ENCODE measurements at places on chromosomes 4 and X.

- no peaks in the 10 kb centered on the region for H3K4me1 ChIP-seq
- DNase-seq: no peak
- H3K27me3 ChIP-seq: no peaks in the 10 kb centered on the region
- peaks cover 38% of the 10 kb centered on the region for H3K36me3 ChIP-seq
- H3K27ac ChIP-seq: no peak overlapping the region
- no peak overlapping the region for H3K4me3 ChIP-seq
Measured at GRCh38 chrX:10133980-10134676, 22.6 kb upstream of the CLCN4 start.

- H3K27me3 ChIP-seq: no peaks in the 10 kb centered on the region
- H3K4me3 ChIP-seq: no peak overlapping the region
- no peaks in the 10 kb centered on the region for H3K36me3 ChIP-seq
- no peak for DNase-seq
Measured at GRCh38 chr4:154687840-154688239, 56.0 kb upstream of the LRAT start.

- H3K27ac ChIP-seq: no peak overlapping the region
- H3K4me3 ChIP-seq: no peak overlapping the region
- H3K36me3 ChIP-seq: no peaks in the 10 kb centered on the region
- no peaks in the 10 kb centered on the region for H3K27me3 ChIP-seq
- DNase-seq: no peak
Measured at GRCh38 chr4:144754562-144755410, 108.8 kb downstream of the HHIP start.

DNA sequence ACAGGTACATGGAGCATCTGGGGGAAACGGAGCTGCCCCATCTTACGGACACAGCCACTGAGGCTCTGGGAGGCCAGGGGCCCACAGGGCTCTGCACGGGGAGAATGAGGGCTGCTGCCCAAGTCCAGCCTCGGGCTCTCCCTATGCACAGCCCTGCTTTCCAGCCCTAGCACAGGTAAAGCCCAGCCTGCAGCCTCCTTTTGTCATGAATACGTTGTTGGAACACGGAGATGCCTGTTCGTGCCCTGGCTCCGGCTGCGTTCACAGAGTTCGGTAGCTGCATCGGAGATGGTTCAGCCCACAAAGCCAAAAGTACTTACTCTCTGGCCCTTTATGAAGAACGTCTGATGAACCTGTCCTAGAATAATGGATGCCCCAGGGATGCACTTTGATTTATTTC, 68.7 kb upstream of the AFAP1 start:
- no peaks in the 10 kb centered on the region for H3K27me3 ChIP-seq
- no peak for DNase-seq
- peaks cover 30% of the 10 kb centered on the region for H3K36me3 ChIP-seq
- H3K4me3 ChIP-seq: no peak overlapping the region
- H3K27ac ChIP-seq: no peak overlapping the region

- no peak overlapping the region for H3K27ac ChIP-seq
- no peak for DNase-seq
- H3K36me3 ChIP-seq: no peaks in the 10 kb centered on the region
Measured at GRCh38 chrX:6149060-6149872, 79.4 kb downstream of the NLGN4X start.

- H3K4me1 ChIP-seq: no peaks in the 10 kb centered on the region
- H3K4me3 ChIP-seq: no peak overlapping the region
- H3K36me3 ChIP-seq: no peaks in the 10 kb centered on the region
- no peak for DNase-seq
- H3K27ac ChIP-seq: no peak overlapping the region
Measured at GRCh38 chr4:154399259-154399974, 92.2 kb downstream of the DCHS2 start.

DNA sequence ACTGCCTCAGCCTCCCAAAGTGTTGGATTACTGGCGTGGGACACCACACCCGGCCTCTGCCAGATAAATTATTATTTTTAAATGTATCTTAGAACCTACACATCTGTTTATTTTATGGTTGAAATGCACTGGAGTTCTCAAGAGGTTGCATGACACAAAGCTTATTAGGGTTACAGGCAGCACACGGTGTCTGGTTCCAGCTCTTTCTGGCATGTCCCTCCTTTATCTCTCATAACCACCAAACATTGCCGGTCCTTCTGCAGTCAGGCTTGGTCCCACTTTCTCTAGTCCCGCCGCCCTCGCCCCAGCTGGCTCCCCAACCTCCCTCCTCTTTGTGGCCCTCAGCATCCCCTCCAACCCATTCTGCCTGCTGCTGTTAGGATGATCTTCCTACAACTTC, 39.7 kb upstream of the SPRY1 start:
- DNase-seq: no peak
- no peak overlapping the region for H3K27ac ChIP-seq
- no peak overlapping the region for H3K4me3 ChIP-seq
- H3K4me1 ChIP-seq: peaks cover 3% of the 10 kb centered on the region

DNA sequence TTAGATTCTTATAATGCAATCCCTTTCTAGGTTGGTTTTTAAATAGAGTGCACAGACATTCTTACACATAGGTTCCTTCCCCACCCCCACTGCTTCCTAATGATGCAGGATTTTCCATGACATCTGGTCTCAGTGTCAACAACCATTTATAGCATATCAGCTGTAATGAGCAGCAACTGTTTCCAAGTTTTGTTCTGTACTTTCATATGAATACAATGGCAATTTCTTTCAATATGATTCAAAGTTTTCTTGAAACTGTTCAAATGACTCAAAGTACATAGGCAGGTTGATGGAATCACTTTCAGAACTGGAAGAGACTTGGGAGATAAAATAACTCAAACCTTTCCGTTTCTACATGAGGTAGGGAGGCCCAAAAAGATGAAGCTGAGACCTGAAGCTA, 220.7 kb downstream of the CAMK2D start:
- no peaks in the 10 kb centered on the region for H3K27me3 ChIP-seq
- H3K27ac ChIP-seq: no peak overlapping the region
- H3K4me1 ChIP-seq: no peaks in the 10 kb centered on the region
- no peak overlapping the region for H3K4me3 ChIP-seq
- DNase-seq: no peak

GRCh38 chrX:14528629-14529289, 577 bp upstream of the GLRA2 start:
- no peak for DNase-seq
- H3K27ac ChIP-seq: no peak overlapping the region
- no peaks in the 10 kb centered on the region for H3K4me1 ChIP-seq
- H3K4me3 ChIP-seq: no peak overlapping the region
- no peaks in the 10 kb centered on the region for H3K27me3 ChIP-seq

GRCh38 chr4:147220833-147221232, 260.1 kb upstream of the EDNRA start:
- H3K36me3 ChIP-seq: no peaks in the 10 kb centered on the region
- H3K27ac ChIP-seq: no peak overlapping the region
- DNase-seq: no peak
- H3K4me1 ChIP-seq: no peaks in the 10 kb centered on the region

- H3K36me3 ChIP-seq: no peaks in the 10 kb centered on the region
- H3K27me3 ChIP-seq: no peaks in the 10 kb centered on the region
- H3K4me3 ChIP-seq: no peak overlapping the region
- H3K4me1 ChIP-seq: no peaks in the 10 kb centered on the region
- no peak for DNase-seq
- no peak overlapping the region for H3K27ac ChIP-seq
Measured at GRCh38 chr4:182555997-182556418, 312.8 kb downstream of the TENM3 start.

DNA sequence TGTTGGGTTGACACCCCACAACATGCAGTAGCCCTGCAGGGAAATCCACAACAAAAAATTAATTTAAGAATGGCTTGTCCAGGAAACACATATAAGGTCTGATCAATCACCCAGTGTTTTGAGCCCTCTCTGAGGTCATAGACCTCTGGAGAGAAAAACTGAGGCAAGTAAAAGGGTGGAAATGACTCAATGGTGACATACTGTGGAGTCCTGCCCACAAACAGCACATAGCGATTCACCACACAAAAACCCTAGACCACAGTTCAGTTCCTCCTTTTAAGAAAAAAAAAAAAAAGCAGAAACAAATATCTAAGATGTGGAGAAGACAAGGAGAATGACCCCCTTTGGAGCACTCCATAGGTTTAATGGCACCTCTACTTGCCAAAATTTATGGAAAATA, 2691.0 kb downstream of the PCDH7 start:
- no peak overlapping the region for H3K4me3 ChIP-seq
- H3K4me1 ChIP-seq: no peaks in the 10 kb centered on the region
- no peaks in the 10 kb centered on the region for H3K27me3 ChIP-seq
- no peaks in the 10 kb centered on the region for H3K36me3 ChIP-seq

GRCh38 chr4:173827707-173828106, 297.7 kb upstream of the HAND2 start:
- DNase-seq: no peak
- no peak overlapping the region for H3K27ac ChIP-seq
- H3K36me3 ChIP-seq: no peaks in the 10 kb centered on the region
- no peaks in the 10 kb centered on the region for H3K4me1 ChIP-seq

- H3K27me3 ChIP-seq: no peaks in the 10 kb centered on the region
- DNase-seq: no peak
- H3K4me3 ChIP-seq: no peak overlapping the region
- H3K4me1 ChIP-seq: no peaks in the 10 kb centered on the region
- no peak overlapping the region for H3K27ac ChIP-seq
Measured at GRCh38 chr4:128359422-128359821, 71.8 kb upstream of the PGRMC2 start.

DNA sequence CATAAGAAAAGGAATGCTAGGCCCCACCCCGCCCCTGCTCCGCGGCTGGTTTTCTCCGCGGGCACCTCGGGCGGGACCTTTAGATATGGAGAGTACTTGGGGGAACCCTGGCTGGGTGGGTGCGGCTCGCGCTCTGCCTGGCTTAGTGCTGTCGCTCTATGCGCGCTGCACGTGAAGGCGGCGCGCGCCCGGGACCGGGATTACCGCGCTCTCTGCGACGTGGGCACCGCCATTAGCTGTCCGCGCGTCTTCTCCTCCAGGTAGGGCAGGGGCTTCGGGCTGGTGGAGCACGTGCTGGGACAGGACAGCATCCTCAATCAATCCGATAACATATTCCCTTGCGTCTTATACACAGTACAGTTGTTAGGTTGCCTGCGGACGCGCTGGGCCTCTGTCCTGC, 56.0 kb downstream of the MAGEB10 start:
- no peak overlapping the region for H3K27ac ChIP-seq
- H3K4me3 ChIP-seq: no peak overlapping the region
- H3K36me3 ChIP-seq: no peaks in the 10 kb centered on the region
- no peaks in the 10 kb centered on the region for H3K4me1 ChIP-seq
- H3K27me3 ChIP-seq: no peaks in the 10 kb centered on the region

DNA sequence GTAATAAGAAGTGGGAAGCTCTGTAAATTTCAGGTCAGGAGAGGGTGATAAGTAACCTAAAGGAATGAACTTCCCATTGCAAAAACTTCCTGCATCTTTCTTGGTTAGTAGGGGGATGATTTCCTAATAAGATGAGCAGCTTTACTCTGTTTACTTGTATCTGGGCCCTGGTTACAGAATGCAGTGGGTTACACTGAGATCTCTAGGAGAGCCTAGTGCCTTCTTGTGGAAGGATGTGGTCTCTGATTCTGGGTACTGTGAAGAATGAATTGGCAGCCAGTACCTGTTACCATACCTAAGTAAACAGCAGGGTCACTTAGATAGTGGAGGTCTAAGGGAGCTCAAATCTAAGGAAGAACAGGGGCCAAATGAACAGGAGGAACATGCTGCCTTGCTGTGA, 320.6 kb downstream of the ARHGAP10 start:
- no peak for DNase-seq
- peaks cover 17% of the 10 kb centered on the region for H3K36me3 ChIP-seq
- no peaks in the 10 kb centered on the region for H3K27me3 ChIP-seq
- H3K4me3 ChIP-seq: no peak overlapping the region
- no peak overlapping the region for H3K27ac ChIP-seq

DNA sequence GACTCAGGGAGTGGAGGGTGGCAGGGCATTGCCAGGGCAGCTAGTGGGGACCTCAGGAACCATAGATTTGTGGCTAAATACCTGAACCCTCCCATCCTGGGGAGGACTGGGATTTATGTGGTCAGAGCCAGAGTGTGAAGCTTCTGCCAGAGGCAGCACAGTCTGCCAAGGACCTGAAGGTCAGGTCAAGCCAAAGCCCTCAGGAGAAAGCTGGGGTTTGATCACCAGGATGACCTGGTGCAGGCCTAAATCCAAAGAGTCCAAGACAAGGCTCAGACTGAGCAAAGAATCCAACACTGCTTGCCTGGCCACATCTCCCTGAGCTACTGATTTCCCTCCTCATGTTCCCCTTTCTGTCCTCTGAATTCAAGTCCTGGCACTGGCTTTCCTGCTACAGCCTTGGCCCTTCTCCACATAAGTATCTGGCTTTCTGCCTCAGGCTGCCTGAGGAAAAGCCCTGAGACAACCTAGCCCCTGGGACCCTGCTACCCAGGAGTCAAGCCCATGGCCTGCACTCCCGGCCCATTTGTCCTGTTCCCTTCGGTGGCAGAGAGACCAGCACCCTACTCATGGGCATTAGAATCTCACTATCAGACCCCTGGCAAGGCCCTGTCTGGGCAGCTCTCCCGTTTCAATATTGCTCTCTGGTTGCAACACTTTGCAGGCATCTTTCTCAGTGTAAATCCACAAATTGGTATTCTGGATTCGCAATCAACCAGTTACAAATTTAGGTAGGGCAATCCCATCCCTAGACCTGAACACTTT, 39.3 kb upstream of the SLC25A43 start:
- no peaks in the 10 kb centered on the region for H3K4me1 ChIP-seq
- no peak for DNase-seq
- H3K27me3 ChIP-seq: no peaks in the 10 kb centered on the region
- H3K27ac ChIP-seq: no peak overlapping the region
- H3K36me3 ChIP-seq: no peaks in the 10 kb centered on the region
- H3K4me3 ChIP-seq: no peak overlapping the region

- H3K27ac ChIP-seq: no peak overlapping the region
- no peaks in the 10 kb centered on the region for H3K27me3 ChIP-seq
- H3K4me1 ChIP-seq: no peaks in the 10 kb centered on the region
- no peaks in the 10 kb centered on the region for H3K36me3 ChIP-seq
Measured at GRCh38 chrX:40277672-40278071, 179.9 kb upstream of the BCOR start.

- no peaks in the 10 kb centered on the region for H3K36me3 ChIP-seq
- no peak overlapping the region for H3K27ac ChIP-seq
- H3K27me3 ChIP-seq: no peaks in the 10 kb centered on the region
- H3K4me1 ChIP-seq: no peaks in the 10 kb centered on the region
- H3K4me3 ChIP-seq: no peak overlapping the region
- DNase-seq: no peak
Measured at GRCh38 chrX:40391662-40392061, 189.1 kb upstream of the ATP6AP2 start.

- H3K4me3 ChIP-seq: no peak overlapping the region
- H3K4me1 ChIP-seq: no peaks in the 10 kb centered on the region
- H3K36me3 ChIP-seq: no peaks in the 10 kb centered on the region
- DNase-seq: no peak
- no peak overlapping the region for H3K27ac ChIP-seq
Measured at GRCh38 chr4:170884969-170885570, 795.3 kb upstream of the AADAT start.

DNA sequence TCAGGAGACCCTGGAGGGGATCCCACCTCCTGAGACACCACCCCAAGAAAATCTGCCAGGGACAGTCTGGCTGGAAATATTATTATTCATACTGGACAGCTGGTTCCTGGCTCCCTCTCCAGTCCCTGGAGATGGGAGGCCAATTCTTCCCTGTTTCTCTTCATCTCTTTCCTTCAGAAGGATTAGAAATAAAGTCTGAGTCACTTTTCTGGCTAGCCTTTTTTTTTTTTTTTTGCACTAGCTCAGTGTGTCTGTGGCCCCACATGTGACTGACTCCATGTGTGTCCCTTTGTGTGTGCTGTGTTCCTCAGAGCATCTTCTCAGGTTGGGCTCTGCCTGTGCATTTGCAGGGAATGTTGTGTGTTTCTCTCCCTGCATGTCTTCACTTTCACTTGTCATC, 1.8 kb upstream of the FRMPD3 start:
- H3K4me1 ChIP-seq: no peaks in the 10 kb centered on the region
- no peak overlapping the region for H3K27ac ChIP-seq
- DNase-seq: no peak
- H3K36me3 ChIP-seq: no peaks in the 10 kb centered on the region

Measured in ascending aorta (tissue), 2 donors.